ENCODE measurements at places on chromosomes 2 and 18. TPM values are rescaled to one million over a fixed set of nuclear protein-coding genes. Genes with fewer than 3 reads are reported as not detected.

Gene LYPD1
- not detected for total RNA-seq

Gene KIF3C
- 3.1 TPM for total RNA-seq

Gene DSG2
- 49.6 TPM for total RNA-seq

Gene RETSAT
- total RNA-seq, result 31.2 TPM

Gene FTCDNL1
- total RNA-seq, result 2.0 TPM

Gene MPP4
- total RNA-seq, result not detected

Gene MROH2A
- not detected for total RNA-seq

Gene NOL4
- total RNA-seq, result 0.35 TPM

Gene GALR1
- not detected for total RNA-seq

Gene NFE2L2
- total RNA-seq, result 50.6 TPM

Gene TMEM200C
- total RNA-seq, result 0.32 TPM

- DNase-seq, result no peak
Observed at GRCh38 chr2:72579591-72580180, 246.1 kb downstream of the EXOC6B start.

- no peak for DNase-seq
Observed at GRCh38 chr18:46917803-46918600, 600 bp downstream of the KATNAL2 start.

GRCh38 chr2:20506201-20506685, 59.4 kb downstream of the RHOB start:
- DNase-seq, result no peak

GRCh38 chr2:119694845-119695521, 16.0 kb downstream of the TMEM177 start:
- no peak for DNase-seq

DNA sequence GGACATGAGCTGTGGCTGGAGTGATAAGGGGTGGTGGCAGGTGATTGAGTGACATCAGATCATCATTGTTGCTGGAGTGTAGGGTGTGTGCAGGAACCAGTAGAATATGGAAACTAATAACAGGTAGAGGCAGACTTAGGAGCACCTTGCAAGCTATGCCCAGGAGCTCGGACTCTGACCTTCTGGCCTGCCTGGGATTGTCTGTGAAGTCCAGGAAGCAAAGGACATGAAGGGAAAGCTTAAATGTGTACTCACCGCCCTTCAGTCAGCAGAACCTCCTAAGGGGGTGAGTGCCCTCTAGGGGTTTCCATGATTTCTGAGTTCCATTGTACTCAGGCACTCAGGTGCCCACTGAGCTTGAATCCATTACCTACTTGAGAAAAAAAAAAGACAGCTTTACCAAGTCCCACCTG, 104.2 kb downstream of the CRIM1 start:
- DNase-seq, result no peak

GRCh38 chr2:171210864-171211431, 50.3 kb upstream of the TLK1 start:
- no peak for DNase-seq

DNA sequence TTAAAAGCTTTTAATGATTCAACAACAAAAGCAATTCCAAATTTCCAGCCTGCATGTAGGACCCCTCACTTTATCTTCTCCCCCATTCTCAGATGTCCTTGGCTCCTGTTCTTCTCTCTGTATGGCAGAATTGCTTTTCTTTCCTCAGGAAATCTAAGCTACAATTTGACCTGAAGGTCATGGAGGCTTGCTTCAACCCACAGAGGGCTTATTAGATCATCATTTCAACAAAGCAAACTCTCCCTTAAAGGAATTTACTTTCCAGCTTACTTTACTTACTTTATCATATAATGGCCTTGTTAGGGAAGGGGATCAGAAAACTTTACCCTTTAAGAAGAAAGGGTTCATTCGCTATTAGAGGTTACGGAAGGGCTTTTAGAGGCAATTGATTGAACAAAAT, 211.5 kb downstream of the RAD51AP2 start:
- no peak for DNase-seq

- no peak for DNase-seq
Observed at GRCh38 chr2:189446780-189447179, 5.5 kb downstream of the WDR75 start.

DNA sequence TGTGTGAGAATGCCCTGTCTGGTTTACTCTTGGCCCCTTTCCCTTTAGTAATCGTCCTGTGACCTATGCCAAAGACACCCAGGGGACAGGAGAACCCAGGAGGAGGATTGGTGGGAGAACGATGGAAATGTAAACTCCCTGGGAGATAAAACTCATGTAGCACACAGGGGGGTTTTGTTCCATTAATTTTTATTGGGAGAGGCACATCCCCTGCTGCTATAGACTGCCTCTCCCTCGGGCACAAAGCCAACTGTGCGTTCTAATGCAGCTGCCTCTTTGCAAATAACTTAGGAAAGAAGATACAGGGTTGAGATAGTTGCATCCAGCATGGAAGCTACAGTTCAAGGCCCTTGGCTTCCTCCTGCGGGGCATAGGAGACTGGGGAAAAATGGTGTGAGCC, 489.6 kb downstream of the SLC4A3 start:
- DNase-seq, result no peak

DNA sequence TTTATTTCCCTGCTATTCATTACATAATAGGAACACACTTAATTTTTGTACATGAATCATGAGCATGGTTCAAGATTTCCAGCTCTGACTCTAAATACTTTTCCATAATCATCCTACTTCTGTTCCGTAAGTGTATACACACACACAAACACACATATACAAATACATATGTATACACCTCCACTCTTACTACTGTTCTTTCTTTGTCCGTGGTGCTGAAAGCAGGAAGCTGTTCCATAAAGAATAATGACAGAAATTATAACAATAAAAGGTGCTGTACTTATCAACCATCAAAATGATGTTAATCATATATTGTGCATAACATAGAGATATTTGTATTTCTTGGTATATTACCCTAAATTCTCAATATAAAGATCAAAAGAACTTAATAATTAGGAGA, 776.9 kb downstream of the DPP10 start:
- DNase-seq, result no peak

DNA sequence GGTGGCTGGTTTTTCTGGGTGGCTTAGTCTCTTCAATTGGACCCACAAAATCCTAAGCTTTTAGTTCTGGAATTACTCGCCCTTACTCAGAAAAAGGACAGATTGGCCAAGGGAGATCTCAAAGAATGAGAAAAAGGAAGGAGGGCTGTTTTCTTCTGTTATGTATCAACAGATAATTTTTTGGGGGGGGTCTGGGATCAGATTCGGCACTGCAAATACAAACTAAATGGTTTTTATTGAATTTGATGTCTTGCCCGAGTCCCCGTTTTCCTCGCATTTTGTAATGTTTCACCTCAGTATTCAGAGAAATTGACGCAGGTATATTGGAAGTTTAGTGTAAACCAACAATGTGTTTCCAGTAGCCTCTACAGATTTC, 762 bp downstream of the YIPF4 start:
- no peak for DNase-seq

DNA sequence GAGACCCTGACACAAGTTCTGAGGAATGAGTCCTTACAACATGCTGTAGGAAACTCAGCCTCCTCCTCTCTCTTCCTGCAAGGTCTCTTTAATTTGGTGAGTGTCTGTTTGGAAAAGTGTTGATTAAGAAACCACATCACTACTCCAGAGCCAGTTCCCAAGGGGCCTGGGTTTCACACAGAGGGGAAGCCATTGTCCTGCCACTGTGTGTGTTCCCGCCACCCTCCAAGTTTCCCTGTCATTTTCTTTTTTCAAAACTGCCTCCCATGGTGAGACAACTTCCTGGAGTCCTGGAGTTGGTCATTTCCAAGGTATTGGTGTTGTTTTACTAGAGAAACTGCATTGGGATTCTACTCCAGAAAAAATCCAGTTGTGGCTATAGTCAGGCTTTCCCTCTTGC, 232.0 kb upstream of the PARD3B start:
- DNase-seq, result no peak

- DNase-seq, result no peak
Observed at GRCh38 chr2:196718419-196719109, 79.0 kb downstream of the CCDC150 start.

- DNase-seq, result no peak
Observed at GRCh38 chr2:241559323-241560161, 997 bp downstream of the BOK start.

GRCh38 chr2:200828572-200829257, 17.0 kb downstream of the BZW1 start:
- no peak for DNase-seq

DNA sequence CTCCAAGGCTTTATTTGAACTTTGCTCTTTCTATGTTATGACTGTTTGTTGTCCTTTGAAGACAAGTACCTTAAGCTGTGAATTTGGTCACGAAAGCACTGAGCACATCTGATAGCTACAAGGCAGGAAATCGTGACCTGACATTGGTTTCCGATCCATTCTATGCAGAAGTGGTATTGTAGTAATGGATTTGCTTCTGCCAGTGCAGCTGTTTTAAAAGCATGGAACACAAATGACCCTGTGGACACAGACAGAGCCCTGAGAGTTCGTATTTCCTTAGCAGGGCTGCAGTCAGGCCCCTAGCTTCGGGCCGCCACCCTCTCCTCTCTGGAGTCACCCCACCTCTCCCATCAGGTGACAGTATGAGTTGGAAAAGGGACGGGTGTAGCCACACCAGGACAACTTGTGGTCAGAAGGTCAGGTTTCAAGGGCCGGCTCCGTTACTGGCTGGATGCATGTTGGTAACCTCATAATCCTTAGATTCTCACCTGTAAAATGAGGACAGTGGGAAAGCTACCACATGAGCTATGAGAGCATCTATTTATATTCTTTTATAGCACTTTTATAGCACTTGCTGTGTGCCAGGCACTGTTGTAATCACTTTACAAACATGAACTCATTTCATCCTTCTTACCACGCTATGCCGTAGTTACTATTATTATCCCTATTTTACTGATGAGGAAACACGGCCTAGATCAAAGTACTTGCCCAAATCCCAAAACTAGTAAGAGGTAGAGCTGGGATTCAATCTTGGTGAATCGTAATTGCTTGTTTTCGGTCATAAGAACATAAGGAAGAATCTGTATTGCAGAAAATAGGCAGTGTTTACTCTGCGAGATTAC, 70.2 kb downstream of the SPATS2L start:
- no peak for DNase-seq

DNA sequence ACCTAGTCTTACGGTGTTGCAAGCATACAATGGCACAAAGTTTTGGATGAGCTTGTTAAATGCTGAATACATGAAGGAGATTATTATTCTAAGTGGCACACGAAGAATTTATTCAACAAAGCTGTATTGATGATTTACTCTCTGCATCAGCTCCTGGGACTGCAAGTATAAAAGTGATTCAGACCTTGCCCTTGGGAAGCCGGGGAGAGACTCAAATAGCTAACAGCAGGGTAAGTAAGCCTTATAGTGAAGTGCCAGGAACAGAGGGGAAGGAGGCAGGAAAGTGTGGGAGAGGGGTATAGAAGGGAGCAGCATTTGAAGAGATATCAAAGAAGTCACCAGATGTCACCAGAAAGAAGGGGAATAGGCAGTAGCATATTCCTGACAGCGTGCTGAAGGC, 115.4 kb downstream of the MCFD2 start:
- no peak for DNase-seq

GRCh38 chr2:190111166-190111565, 48.6 kb upstream of the MSTN start:
- no peak for DNase-seq

GRCh38 chr2:46068636-46069035, 228.6 kb upstream of the EPAS1 start:
- DNase-seq, result no peak

GRCh38 chr2:149019768-149020167, 18.7 kb upstream of the LYPD6B start:
- no peak for DNase-seq

Measured in left ventricle myocardium superior (tissue), 1 donor.